ENCODE measurements at places on chromosomes 6 and 20.

GRCh38 chr6:15387118-15387517, 141.2 kb downstream of the JARID2 start:
- DNase-seq: no peak

- DNase-seq: peak; percentile 51
Observed at GRCh38 chr6:119077643-119078375, 655 bp downstream of the FAM184A start.

GRCh38 chr6:37210313-37210968, 40.5 kb downstream of the PIM1 start:
- DNase-seq: peak; percentile 68

- no peak for DNase-seq
Observed at GRCh38 chr6:140101367-140101766, 726.9 kb upstream of the CITED2 start.

GRCh38 chr6:37699138-37699766, 1.6 kb upstream of the MDGA1 start:
- DNase-seq: peak; percentile 81

DNA sequence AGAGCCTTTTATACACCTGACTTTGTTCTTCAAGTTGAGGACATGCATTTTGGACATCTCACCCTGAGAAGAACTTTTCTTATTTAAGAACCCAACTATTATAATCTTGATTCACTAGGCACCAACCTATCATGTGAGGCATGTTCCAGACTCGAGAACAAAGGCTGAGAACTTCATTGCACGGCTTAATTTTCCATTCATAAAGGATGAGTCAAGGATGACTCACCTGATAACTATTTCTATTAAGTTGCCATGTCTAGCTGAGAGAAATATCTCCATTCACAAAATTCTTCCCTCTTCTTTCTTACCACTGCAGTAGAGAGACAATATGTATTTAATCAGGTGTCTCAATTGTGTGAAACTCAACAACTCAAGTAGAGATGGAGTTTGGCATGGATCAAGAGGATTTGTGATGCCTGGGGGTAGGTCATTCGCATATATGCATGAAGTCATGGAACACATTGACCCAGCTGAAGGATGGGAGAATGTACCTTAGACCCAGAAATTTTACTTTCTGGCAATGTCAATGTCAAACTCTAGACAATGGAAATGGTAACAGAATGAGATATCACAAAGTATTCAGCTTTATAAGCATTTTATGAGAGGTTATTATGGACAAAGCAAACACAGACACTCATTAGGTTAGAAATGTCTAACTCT, 208.7 kb upstream of the PRND start:
- DNase-seq: no peak

DNA sequence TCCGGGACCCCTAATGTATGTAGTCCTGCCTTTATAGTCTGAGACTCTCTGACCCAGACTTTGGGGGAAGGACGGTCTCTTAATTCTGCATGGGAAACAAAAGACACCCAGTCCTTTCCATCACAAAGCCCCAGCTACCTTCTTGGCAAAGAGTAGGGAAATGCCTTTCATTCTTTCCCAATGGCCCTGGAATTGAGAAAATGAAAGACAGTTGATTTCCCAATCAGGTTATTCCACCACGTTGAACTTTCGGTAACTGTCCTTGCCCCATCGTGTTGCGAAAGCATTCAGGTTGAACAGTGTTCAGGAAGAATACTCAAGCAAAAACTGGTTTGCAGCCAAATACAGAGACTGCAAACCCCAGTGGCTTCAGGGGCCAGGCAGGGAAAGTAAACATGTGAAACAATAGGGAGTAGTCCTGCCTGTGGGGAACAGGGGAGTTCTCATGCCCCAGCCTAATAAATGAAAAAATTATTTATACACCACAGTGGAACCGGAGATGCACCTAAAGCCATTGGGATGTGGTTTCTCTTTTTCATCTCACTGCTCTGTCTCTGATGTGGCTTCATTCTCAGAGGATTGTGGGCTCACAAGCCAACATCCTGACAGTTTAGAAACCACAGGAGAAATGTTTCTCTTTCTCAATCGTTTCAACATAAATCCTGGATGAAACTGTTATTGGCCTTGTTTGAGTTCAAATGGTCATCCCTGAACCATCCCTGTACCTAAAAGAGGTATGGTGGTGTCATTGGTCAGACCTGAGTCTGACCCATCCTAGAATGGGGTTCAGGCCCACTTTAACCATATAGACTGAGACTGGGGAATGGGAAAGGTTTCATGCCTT, 44.2 kb upstream of the SLC9A8 start:
- no peak for DNase-seq
